ENCODE measurements at places on chromosomes 2 and 18. TPM values are rescaled to one million over a fixed set of nuclear protein-coding genes. Genes with fewer than 3 reads are reported as not detected.

GRCh38 chr18:62332431-62332830 is 7.3 kb downstream of the TNFRSF11A start:
- no peak for DNase-seq

REEP1 gene
- 12.1 TPM for polyA plus RNA-seq

CXCR4 gene
- polyA plus RNA-seq = 89.1 TPM

GRCh38 chr2:226124548-226125011 is 675.0 kb downstream of the IRS1 start:
- no peak for DNase-seq

GRCh38 chr2:172066394-172066886 is 18.9 kb upstream of the DLX1 start:
- no peak for DNase-seq

- no peak for DNase-seq
Measured at GRCh38 chr2:73373344-73373743, 12.3 kb upstream of the ALMS1 start.

SLC30A3 gene
- polyA plus RNA-seq = 7.4 TPM

GRCh38 chr2:237132799-237133198 is 47.1 kb downstream of the COPS8 start:
- DNase-seq = no peak

NGEF gene
- polyA plus RNA-seq = 33.4 TPM

Data from brain (organoid and tissue), 16 donors.